ENCODE measurements at places on chromosomes 1 and 21. TPM values are rescaled to one million over a fixed set of nuclear protein-coding genes. Genes with fewer than 3 reads are reported as not detected.

DNA sequence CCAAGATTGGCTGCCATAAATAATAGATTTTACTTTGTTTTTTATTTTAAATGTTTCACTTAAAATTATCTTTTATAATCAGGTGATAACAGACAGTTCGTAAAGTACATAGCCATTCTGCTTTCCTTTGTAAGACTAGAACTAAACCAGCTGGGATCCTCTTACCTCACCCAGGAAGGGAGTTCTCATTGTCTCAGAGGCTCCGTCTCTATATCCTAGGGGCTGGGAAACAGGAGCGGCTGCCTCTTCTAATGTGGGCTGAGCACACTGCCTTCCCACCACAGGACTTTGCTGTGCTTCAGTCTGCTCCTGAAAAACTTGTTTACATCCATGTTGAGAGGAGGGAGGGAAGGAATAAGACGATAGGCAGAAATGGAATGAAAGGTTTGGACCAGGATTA is 45.6 kb upstream of the PGD start:
- peaks cover 9% of the 10 kb centered on the region for H3K36me3 ChIP-seq
- DNase-seq = no peak
- no peaks in the 10 kb centered on the region for H3K27me3 ChIP-seq
- H3K4me1 ChIP-seq = no peaks in the 10 kb centered on the region

MYOG gene
- total RNA-seq = not detected

CD5L gene
- total RNA-seq = not detected

DNA sequence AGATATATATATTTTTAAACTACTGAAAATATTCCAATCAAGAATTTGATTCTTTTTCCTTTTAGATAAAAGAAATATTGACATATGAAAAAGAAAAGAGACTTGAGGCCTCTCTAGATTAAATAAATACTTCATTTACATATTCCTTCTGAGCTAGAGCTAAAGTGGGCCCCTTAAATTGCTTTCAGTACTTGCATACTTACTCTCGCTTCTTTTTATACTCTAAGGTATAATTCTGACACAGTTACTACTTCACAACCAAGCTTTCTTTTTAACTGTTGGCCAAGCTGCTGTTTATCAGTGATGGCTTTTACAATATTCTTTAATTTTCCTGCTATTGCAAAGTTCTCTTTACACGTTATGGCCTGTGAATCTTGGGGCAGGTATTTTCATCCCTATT is 24.6 kb downstream of the EXTL2 start:
- no peaks in the 10 kb centered on the region for H3K4me1 ChIP-seq
- H3K27me3 ChIP-seq = no peaks in the 10 kb centered on the region
- no peaks in the 10 kb centered on the region for H3K36me3 ChIP-seq
- H3K27ac ChIP-seq = no peak overlapping the region

- no peaks in the 10 kb centered on the region for H3K4me1 ChIP-seq
- H3K27ac ChIP-seq = no peak overlapping the region
- no peak for DNase-seq
- H3K27me3 ChIP-seq = no peaks in the 10 kb centered on the region
These were observed 26.0 kb upstream of the SLC6A9 start for GRCh38 chr1:44057293-44057692.

ADGRL4 gene
- total RNA-seq = 19.1 TPM

GRCh38 chr1:178725466-178726086 is 532 bp downstream of the RALGPS2 start:
- H3K27me3 ChIP-seq = no peaks in the 10 kb centered on the region
- no peaks in the 10 kb centered on the region for H3K36me3 ChIP-seq
- H3K4me3 ChIP-seq = peak overlapping the region; percentile 28
- H3K4me1 ChIP-seq = peaks cover 6% of the 10 kb centered on the region
- DNase-seq = peak; percentile 64

- H3K27ac ChIP-seq = no peak overlapping the region
- no peak overlapping the region for H3K4me3 ChIP-seq
- H3K27me3 ChIP-seq = no peaks in the 10 kb centered on the region
These were observed 136.5 kb upstream of the HNRNPU start for GRCh38 chr1:245000872-245001188.

RGS4 gene
- total RNA-seq = 5.2 TPM

SH2D5 gene
- 0.33 TPM for total RNA-seq

DNA sequence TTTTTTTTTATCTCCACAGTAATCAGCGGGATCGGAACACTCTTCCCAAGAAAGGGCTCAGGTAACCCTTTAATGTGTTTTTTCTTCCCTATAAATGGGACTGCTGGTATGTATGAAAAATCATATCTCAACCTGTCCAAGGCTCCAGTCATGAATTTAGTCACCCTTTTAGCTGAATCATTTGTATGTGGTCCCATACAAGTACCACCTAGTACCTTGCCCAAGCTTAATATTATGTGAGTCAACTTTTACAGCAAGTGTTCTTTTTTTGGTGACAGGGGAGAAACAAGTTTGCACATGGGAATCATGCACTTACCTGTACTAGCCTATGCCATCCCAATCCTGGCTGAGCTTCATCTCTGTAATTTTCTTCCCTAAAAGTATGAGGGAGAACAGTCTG is 43.7 kb upstream of the IPO9 start:
- no peak for DNase-seq
- no peak overlapping the region for H3K27ac ChIP-seq
- peaks cover 18% of the 10 kb centered on the region for H3K36me3 ChIP-seq
- H3K4me1 ChIP-seq = peaks cover 18% of the 10 kb centered on the region

- no peak overlapping the region for H3K27ac ChIP-seq
- no peaks in the 10 kb centered on the region for H3K27me3 ChIP-seq
- DNase-seq = no peak
- no peaks in the 10 kb centered on the region for H3K36me3 ChIP-seq
These were observed 546.2 kb upstream of the ADGRL2 start for GRCh38 chr1:81254560-81254959.

- H3K27me3 ChIP-seq = no peaks in the 10 kb centered on the region
- DNase-seq = no peak
- H3K36me3 ChIP-seq = no peaks in the 10 kb centered on the region
These were observed 65.3 kb upstream of the MAGI3 start for GRCh38 chr1:113325022-113325421.

DNA sequence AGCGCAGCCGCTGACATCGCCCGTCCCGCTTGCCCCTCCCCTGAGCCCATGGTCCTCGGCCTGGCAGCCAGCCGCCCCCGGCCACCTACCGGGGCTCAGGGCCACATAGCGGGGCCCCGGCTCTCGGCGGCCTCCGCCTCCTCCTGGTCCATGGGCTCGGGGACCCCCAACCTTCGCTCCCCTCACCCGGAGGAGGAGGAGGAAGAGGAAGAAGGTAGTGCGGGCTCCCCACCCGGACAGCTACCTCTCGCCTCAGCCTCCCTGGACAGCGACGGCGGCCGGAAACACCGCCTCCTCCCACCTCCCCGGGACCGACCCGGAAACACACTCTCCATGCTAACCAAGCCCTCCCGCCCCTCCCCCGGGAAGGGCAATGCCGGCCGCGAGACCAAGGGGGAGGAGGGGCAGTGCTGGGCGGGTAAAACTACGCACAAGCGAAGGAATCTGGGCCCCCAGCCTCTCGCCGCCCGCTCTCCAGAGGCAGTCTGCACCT is at the start of gene KIAA0319L:
TSS of gene KIAA0319L (minus strand) at position 286 of the 493 bp plus-strand sequence. CDS start 2,912 bp downstream, outside the sequence.
- peak within 1 kb of the TSS; percentile 87 for H3K4me3 ChIP-seq
- peaks cover 7% of the 10 kb centered on the region for H3K36me3 ChIP-seq
- H3K4me1 ChIP-seq = peaks cover 22% of the 10 kb centered on the region
- H3K27me3 ChIP-seq = no peaks in the 10 kb centered on the region
- peak within 1 kb of the TSS; percentile 94 for H3K27ac ChIP-seq

DNA sequence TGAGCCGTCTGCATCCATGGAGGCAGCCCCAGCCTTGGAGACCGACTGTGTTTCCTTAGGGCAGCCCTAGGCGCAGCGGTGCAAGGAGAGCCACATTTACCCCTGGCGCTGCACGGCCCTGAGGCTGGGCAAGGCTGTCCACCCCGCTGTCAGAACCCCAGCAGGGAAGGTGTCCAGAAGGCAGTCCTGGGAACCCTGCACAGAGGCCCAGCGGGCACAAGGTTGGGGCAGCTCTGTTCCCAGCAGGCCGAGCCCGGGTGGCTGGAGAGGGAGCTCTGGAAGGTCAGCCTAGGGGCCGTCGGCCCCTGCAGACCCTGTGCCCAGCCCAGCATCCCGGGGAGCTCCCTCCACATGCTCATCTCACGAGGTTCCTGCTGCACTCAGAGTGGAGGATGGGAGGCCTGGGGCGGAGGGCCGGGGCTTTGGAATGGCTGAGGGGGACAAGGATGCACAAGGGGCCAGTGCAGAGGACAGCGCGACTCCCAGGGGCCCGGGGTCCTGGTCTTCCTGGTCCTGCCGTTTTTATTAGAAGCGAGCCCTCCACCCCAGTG is 19.9 kb upstream of the SAMD11 start:
- no peak for DNase-seq
- H3K4me1 ChIP-seq = peaks cover 26% of the 10 kb centered on the region
- H3K36me3 ChIP-seq = no peaks in the 10 kb centered on the region
- no peak overlapping the region for H3K4me3 ChIP-seq
- no peaks in the 10 kb centered on the region for H3K27me3 ChIP-seq

GRCh38 chr1:219236933-219237610 is 63.4 kb downstream of the LYPLAL1 start:
- no peaks in the 10 kb centered on the region for H3K36me3 ChIP-seq
- H3K4me3 ChIP-seq = no peak overlapping the region
- H3K27ac ChIP-seq = no peak overlapping the region
- no peak for DNase-seq
- no peaks in the 10 kb centered on the region for H3K27me3 ChIP-seq

- H3K4me1 ChIP-seq = no peaks in the 10 kb centered on the region
- no peak overlapping the region for H3K27ac ChIP-seq
- H3K27me3 ChIP-seq = no peaks in the 10 kb centered on the region
- H3K36me3 ChIP-seq = no peaks in the 10 kb centered on the region
- H3K4me3 ChIP-seq = no peak overlapping the region
These were observed 6.7 kb upstream of the IL10RB start for GRCh38 chr21:33259428-33259827.

GRCh38 chr1:47262787-47263413 is 30.9 kb upstream of the TAL1 start:
- no peak overlapping the region for H3K4me3 ChIP-seq
- no peaks in the 10 kb centered on the region for H3K4me1 ChIP-seq
- DNase-seq = peak; percentile 14
- H3K27ac ChIP-seq = no peak overlapping the region

SLAMF6 gene
- 1.7 TPM for total RNA-seq

GRCh38 chr1:39173119-39173994 is 31.1 kb upstream of the MACF1 start:
- DNase-seq = no peak
- peak overlapping the region; percentile 37 for H3K27ac ChIP-seq
- no peak overlapping the region for H3K4me3 ChIP-seq
- H3K36me3 ChIP-seq = no peaks in the 10 kb centered on the region
- peaks cover 83% of the 10 kb centered on the region for H3K4me1 ChIP-seq

GRCh38 chr1:175343945-175344344 is 151.4 kb upstream of the KIAA0040 start:
- peak; percentile 20 for DNase-seq
- no peaks in the 10 kb centered on the region for H3K27me3 ChIP-seq
- no peaks in the 10 kb centered on the region for H3K4me1 ChIP-seq
- H3K27ac ChIP-seq = no peak overlapping the region
- no peak overlapping the region for H3K4me3 ChIP-seq
- H3K36me3 ChIP-seq = no peaks in the 10 kb centered on the region

- no peaks in the 10 kb centered on the region for H3K36me3 ChIP-seq
- no peak overlapping the region for H3K4me3 ChIP-seq
- no peak overlapping the region for H3K27ac ChIP-seq
- H3K27me3 ChIP-seq = no peaks in the 10 kb centered on the region
These were observed 221.9 kb upstream of the KCTD3 start for GRCh38 chr1:215345208-215345607.

- peak overlapping the region; percentile 76 for H3K4me3 ChIP-seq
- peaks cover 9% of the 10 kb centered on the region for H3K4me1 ChIP-seq
- H3K27me3 ChIP-seq = no peaks in the 10 kb centered on the region
- DNase-seq = peak; percentile 27
- peak overlapping the region; percentile 96 for H3K27ac ChIP-seq
These were observed 2.3 kb downstream of the ANP32E start for GRCh38 chr1:150233359-150234308.

GRCh38 chr1:23527366-23527765 is 3.7 kb downstream of the E2F2 start:
- H3K27me3 ChIP-seq = no peaks in the 10 kb centered on the region
- no peak overlapping the region for H3K4me3 ChIP-seq
- H3K4me1 ChIP-seq = peaks cover 13% of the 10 kb centered on the region
- DNase-seq = no peak
